Lower lobe of right lung (tissue), 2 donors: ENCODE measurements at places on chromosomes 5 and 9. TPM values are rescaled to one million over a fixed set of nuclear protein-coding genes. Genes with fewer than 3 reads are reported as not detected.
A peak's percentile ranks its signal among the peaks of the same experiment; 100 is the strongest.

PBX3 gene
- 46.1 TPM for total RNA-seq

SVEP1 gene
- total RNA-seq, result 55.9 TPM

FCN2 gene
- total RNA-seq, result not detected

MTREX gene
- total RNA-seq, result 57.0 TPM

GRXCR2 gene
- total RNA-seq, result not detected

DCAF12 gene
- 38.5 TPM for total RNA-seq

DNA sequence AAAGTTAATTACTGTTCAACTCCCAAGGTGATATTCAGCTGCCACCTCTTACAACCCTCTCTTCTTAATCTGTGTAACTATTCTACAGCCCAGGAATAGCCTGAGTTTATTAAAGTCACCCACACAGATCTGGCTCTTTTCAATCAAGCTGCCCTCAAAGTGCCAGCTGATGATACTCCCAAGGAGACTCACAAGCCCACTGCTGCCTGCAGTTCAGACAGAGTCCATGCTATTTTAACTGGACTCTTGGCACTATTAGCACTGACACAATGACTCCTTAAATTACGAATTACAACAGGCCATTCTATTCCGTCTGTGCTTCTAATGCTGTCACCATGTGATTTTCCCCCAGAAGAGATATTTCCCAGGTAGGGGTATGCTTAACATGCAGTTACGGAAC is 26.3 kb downstream of the REEP5 start:
- no peak overlapping the region for H3K4me3 ChIP-seq
- no peak for DNase-seq
- no peaks in the 10 kb centered on the region for H3K27me3 ChIP-seq
- H3K4me1 ChIP-seq, result no peaks in the 10 kb centered on the region
- peaks cover 82% of the 10 kb centered on the region for H3K36me3 ChIP-seq

GRCh38 chr9:105455836-105456475 is 8.1 kb downstream of the FSD1L start:
- no peaks in the 10 kb centered on the region for H3K27me3 ChIP-seq
- DNase-seq, result no peak
- no peaks in the 10 kb centered on the region for H3K36me3 ChIP-seq
- no peaks in the 10 kb centered on the region for H3K4me1 ChIP-seq
- no peak overlapping the region for H3K27ac ChIP-seq

DNA sequence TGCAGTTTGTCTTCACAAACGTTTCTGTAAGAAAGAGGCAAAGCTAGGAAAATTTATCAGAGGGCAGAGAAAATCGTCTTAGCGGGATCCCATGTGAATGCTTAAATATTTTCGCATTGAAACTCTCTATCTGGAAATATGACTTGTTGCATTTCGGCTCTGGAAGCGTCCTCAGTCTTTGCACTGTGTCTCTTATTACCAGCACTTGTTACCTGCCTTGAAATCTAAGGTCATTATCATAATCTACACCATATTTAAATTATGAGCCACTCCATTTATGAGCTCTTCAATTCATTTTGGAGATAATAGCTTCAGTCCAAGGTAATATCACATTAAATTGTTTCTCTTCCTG is 1.4 kb downstream of the EGFLAM start:
- peaks cover 83% of the 10 kb centered on the region for H3K27me3 ChIP-seq
- DNase-seq, result no peak
- H3K4me1 ChIP-seq, result peaks cover 25% of the 10 kb centered on the region
- H3K27ac ChIP-seq, result no peak overlapping the region
- H3K4me3 ChIP-seq, result no peak overlapping the region

GRCh38 chr9:21904371-21904770 is 89.8 kb downstream of the CDKN2A start:
- no peaks in the 10 kb centered on the region for H3K4me1 ChIP-seq
- H3K27me3 ChIP-seq, result no peaks in the 10 kb centered on the region
- H3K36me3 ChIP-seq, result no peaks in the 10 kb centered on the region
- no peak overlapping the region for H3K4me3 ChIP-seq

GRCh38 chr9:135478829-135479468 is 633 bp upstream of the PPP1R26 start:
- H3K27me3 ChIP-seq, result no peaks in the 10 kb centered on the region
- peak; percentile 77 for DNase-seq
- H3K4me1 ChIP-seq, result peaks cover 39% of the 10 kb centered on the region

- H3K36me3 ChIP-seq, result peaks cover 5% of the 10 kb centered on the region
- no peak overlapping the region for H3K4me3 ChIP-seq
- no peak overlapping the region for H3K27ac ChIP-seq
- no peaks in the 10 kb centered on the region for H3K27me3 ChIP-seq
- no peak for DNase-seq
These were observed 47.6 kb downstream of the KLHL3 start for GRCh38 chr5:137688210-137688840.

GRCh38 chr9:114958021-114958843 is 27.8 kb upstream of the TNFSF8 start:
- peak; percentile 74 for DNase-seq
- H3K4me3 ChIP-seq, result no peak overlapping the region
- no peaks in the 10 kb centered on the region for H3K36me3 ChIP-seq
- peaks cover 23% of the 10 kb centered on the region for H3K4me1 ChIP-seq
- peak overlapping the region; percentile 51 for H3K27ac ChIP-seq

- no peaks in the 10 kb centered on the region for H3K36me3 ChIP-seq
- DNase-seq, result no peak
- no peak overlapping the region for H3K4me3 ChIP-seq
- no peak overlapping the region for H3K27ac ChIP-seq
These were observed 576.2 kb upstream of the CLINT1 start for GRCh38 chr5:158435161-158435616.

- no peaks in the 10 kb centered on the region for H3K36me3 ChIP-seq
- no peaks in the 10 kb centered on the region for H3K27me3 ChIP-seq
- no peak overlapping the region for H3K4me3 ChIP-seq
These were observed 196.0 kb upstream of the NR3C1 start for GRCh38 chr5:143599474-143599873.

- no peak overlapping the region for H3K4me3 ChIP-seq
- H3K27me3 ChIP-seq, result no peaks in the 10 kb centered on the region
- no peak overlapping the region for H3K27ac ChIP-seq
- DNase-seq, result no peak
- H3K36me3 ChIP-seq, result no peaks in the 10 kb centered on the region
These were observed 46.5 kb upstream of the VDAC1 start for GRCh38 chr5:134051305-134051704.
